EH (cell line): ENCODE measurements at places on chromosomes 5 and 9.
A peak's percentile ranks its signal among the peaks of the same experiment; 100 is the strongest.

DNA sequence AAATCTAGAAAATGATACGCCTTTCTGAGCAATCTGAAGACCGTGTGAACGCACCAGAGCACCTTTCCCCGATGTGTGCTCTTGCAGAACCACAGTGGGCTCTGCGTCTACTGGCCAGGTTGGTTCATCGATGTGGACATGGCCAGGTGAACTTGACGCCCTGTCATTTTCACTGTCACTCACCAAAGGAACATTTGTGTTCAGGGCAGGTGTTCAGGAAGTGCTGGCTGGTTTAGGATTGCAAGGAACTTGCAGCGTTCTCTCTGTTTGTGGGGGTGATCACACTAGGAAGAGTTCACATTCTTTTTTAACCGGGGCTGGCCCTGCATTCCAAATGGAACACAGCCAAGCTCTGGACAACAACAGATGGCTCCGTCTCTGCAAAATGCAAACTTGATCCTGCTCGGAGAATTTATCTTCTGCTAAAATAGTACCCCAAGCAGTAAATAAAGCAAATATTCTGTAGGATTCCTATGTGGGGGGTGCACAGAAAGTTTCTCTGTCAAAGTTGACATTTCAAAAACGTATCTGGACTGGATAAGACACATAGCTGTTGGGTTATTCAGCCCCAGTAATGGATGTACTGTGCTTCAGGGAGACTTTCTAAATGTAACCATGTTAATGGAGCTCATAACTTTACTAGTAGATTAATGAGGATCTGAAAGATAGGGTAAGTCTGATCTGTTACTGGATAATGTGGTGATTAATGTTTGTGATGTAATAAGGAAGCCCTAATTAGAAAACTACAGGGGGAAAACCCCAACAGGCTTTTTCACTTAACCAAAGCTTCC, 45.7 kb upstream of the FANCC start:
- peak; percentile 34 for DNase-seq

DNA sequence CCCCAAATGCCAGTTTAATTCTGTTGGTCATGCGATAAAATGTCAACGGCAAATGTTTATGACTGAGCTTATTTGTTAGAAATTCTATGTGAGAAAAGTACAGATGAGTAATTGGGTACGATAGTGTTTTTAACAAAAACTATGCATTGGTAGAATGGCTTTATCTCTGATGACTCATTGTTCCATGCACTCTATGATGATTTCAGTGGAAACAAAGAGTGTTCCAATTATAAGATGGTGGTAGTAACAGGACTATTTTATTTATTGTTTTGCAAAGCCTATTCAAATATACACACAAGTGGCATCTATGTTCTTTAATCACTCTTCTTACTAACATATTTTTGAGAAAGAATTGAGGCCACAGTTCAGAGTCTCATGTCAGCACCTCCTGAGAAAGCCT, 353.7 kb upstream of the IRX2 start:
- DNase-seq: no peak

- DNase-seq: no peak
These were observed 7.0 kb downstream of the NOXA1 start for GRCh38 chr9:137429974-137430722.

DNA sequence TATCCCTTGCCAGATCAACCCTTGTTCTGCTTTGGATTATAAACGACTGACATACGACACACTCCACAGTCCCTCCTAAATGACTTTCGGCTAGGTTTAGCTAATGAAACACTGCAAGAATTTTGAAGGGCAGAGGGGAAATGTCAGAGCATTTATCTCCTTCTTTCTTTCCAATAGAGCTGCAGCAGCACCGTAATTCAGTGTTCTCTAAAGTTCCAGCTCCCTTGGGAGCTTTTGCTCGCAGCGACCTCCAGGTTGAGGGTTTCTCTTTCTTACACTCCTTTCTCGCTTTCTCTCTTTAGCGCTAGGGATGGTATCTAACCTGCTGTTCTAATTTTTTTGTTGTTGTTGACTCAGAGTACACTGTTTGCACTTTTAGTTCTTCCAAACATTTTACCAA, 467.1 kb upstream of the ST8SIA4 start:
- no peak for DNase-seq

DNA sequence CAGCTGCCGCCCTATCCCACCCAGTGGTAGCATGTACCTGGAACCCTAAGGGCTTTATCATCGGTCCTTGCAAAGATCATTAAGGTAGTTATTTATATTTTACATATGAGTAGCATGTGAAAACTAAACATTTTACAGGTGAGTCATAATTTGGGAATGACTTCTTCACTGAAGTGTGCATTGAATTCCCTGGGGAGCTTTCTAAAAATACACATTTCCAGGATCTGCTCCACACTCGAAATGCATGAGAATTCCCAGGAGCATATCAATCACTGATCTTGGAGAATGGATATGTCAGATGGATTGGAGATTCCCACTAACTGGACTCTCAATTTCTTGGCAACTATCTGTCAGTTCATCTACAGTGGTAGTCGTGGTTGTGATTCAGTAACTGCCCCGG, 717.5 kb downstream of the IRX1 start:
- DNase-seq: no peak
